ENCODE measurements at places on chromosomes 4 and X. TPM values are rescaled to one million over a fixed set of nuclear protein-coding genes. Genes with fewer than 3 reads are reported as not detected.

Gene ATP6AP1
- 137 TPM for polyA plus RNA-seq

Gene RBM46
- 0.06 TPM for polyA plus RNA-seq

DNA sequence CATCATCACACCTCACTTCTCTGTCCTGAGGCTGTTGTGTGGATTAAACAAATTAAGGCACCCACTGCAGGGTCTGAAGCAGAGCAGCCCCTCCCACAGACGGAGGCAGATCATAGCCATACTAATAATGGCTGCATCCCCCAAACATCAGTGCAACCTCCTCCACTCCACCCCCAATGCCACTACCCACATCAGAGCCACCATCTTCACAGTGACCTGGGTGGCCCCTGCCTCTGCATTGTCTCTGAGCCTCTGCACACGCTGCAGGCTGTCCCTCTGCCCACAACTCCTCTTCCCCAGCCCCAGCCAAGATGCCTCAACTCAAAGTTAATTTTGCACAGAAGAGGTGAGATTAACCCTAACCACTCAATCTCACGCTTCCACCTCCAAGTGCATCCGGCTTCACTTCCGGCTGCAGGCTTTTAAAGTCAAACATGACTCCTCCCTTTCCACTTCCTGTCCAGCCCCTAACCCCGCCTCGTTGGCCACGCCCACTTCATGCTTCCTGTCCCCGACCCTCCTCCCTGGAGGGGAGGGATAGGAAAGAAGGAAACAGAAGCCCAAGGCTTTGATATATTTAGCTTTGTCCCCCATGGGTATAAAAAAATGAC lies 22.7 kb downstream of the JAKMIP1 start:
- no peak for DNase-seq

GRCh38 chr4:24394041-24394440 lies 190.3 kb downstream of the DHX15 start:
- DNase-seq = no peak

- DNase-seq = no peak
Observed at GRCh38 chrX:153886915-153887314, 942 bp upstream of the L1CAM start.

GRCh38 chr4:7769396-7770223 lies 170.1 kb downstream of the AFAP1 start:
- DNase-seq = no peak

GRCh38 chrX:150768580-150769190 lies 75.5 kb downstream of the MTMR1 start:
- no peak for DNase-seq

DNA sequence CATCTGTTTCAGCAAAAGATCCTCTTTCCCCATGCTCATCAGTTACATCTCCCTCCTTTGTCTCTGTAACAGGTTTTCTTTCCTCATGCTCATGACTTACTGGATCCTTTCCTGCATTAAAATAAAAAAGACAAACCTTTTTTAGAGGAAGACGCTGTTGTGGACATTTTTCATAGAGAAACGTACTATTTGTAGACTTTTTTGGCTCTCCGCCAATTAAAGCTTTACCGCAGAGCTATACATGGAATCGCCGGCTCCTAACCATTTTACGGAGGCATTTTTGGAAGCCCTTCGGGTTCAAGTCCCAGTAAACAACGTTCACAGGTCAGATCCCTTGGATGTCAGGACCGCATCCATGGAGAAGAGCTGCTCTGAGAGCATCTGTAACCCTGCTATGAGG lies 1.3 kb downstream of the FAM9C start:
- no peak for DNase-seq

- DNase-seq = no peak
Observed at GRCh38 chr4:28636971-28637370, 1776.3 kb downstream of the STIM2 start.
